Head of caudate nucleus (tissue), 42 donors: ENCODE measurements at places on chromosomes 13 and 19.

DNA sequence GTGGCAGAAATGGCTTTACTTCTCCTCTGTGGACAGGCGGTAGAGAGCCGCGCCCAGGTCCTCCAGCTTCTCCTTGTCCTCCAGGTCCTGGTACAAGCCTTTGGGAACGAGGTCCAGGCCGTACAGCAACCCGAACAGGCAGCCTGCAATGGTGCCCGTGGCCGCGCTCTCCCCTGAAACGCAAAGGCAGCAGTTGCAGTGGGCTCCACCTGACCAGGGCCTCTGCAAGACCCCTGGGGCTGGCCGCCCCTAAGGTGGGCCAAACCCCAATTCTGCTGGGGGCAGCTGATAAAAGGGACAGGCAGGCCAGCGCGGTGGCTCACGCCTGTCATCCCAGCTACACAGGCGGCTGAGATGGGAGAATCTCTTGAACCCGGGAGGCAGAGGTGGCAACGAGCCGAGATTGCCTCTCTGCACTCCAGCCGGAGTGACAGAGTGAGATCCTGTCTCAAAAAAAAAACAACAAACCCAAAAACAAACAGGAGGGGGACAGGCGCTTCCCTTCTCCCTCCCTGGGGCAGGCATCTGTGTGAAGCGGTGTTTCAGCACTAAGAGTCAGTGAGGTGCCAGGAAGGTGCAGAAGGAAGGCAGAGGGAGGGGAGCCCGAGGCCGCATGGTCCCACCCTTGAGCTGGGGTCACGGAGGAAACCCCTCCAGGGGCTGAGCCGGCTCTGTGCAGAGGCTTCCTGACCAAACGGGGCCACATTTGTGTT lies 30.3 kb downstream of the ADPRHL1 start:
- DNase-seq: no peak

GRCh38 chr13:48818495-48819356 lies 157.0 kb upstream of the FNDC3A start:
- DNase-seq: no peak

DNA sequence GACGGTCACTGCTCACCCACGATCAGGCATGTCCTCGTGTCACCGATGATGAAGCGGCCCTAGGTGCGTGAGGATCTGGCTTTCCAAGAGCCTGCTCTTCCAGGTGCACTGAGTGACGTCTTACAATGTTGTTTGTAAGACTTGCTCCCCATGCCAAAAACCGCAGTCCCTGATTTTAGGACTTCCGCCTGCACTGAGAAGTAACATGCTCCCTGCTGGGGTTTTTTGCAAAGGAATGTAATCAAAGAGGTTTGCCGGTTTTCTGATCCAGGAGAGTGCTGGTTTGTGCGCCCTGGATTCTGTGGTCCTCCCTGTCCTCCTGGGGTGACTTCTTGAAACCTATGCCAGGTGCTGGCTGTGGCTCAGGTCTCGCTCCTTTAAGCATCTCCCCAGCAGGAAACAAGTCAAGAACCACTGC lies 38.8 kb downstream of the MYO9B start:
- no peak for DNase-seq

DNA sequence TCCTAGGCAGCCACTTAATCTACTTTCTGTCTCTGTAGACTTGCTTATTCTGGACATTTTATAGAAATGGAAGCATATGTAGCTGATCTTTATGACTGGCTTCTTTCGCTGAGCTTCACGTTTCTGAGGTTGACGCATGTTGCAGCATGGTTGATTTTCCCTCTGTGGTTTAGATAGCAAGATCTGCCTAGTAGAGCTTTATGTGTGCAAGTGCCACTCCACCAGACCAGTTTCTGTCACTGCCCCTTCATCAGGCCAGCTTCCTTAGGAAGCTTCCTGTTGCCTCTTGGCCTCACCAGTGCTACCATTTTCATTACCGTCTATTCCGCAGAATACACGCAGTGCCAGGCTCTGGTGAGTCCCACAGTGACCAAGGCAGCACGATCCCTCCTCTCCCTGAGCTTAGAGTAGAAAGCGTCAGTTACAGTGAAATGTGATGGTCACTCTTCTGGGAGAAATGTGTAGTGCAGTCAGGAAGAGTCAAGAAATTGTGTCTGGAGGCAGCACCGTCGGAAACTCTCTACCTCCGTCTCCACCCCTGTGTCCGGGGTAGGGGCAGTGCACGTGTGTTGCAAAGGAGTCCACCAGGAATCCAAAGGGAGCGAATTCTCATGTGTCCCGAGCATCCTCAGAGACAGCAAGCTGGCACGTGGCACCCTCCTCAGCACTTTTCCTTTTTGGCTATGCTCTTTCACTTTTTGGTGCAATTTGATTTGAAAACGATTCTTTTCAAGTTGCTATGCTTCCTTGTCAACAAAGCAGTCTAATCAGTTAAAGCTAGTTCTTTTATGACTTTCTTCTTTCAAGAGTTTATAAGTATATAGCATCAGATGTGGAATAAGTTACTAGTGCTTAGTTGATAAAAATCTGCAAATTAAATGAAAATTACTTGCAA lies 45.4 kb upstream of the GPR183 start:
- no peak for DNase-seq

- no peak for DNase-seq
These were observed 28.6 kb downstream of the PRAM1 start for GRCh38 chr19:8473648-8474476.

GRCh38 chr19:11598103-11598483 lies 810 bp downstream of the ZNF627 start:
- DNase-seq: no peak

DNA sequence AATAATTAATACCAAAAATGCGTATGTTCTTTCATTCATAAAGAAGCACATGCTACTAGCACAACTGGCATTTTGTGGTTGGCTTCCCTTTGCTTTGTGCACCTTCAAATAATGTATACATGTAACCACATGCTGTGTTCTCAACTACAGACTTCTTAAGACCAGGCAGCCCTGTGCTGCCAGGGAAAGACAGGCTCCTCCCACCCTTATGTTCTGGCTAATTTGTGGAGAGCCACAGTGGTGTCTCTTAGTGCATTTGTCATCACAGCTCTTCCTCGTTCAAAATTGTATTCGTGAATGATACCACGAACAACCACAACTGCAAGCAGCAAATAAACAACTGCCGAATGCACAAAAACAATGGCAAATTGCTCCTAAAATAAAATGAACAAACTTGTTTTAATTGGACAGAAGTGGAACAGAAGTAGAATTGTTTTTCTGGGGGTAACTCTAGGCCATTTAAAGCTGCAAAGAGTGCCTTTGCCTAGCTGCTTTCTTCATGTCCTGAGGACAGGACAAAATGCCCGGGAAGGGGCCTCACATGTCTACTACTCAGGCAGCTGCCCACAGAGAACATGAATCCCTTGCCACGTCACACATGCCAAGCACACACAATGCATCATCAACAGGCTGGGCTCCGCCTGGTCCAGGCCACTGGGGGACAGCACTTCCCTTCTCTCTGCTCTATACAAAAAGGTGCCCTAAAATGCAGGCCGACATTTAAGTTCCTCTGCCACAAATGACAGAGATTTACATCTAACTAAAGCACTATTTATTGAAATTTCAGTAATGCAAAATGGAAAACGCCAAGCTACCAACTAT lies 21.7 kb downstream of the IRS2 start:
- no peak for DNase-seq

GRCh38 chr19:40663695-40664692 lies 26.5 kb downstream of the NUMBL start:
- DNase-seq: no peak

DNA sequence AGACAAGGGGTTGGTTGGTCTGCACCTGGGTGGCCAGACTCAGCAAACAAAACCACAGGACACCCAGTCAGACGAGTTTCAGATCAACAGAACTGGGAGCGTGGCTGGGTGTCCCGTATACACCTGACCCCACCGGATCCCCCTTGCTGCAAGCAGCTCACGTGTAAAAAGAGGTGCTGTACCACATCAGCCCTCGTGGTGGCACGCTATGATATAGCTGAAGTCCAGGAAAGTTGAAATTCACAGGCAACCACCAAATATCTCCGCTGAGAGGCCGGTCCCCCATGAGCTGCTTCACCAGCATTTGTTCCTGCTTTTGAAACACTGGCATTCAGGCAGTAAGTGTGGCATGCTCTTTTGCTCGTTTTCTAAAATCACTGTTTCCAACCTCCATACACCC lies 92.3 kb downstream of the TUBA3C start:
- DNase-seq: no peak

GRCh38 chr13:99158846-99159245 lies 41.8 kb upstream of the UBAC2 start:
- no peak for DNase-seq

- DNase-seq: no peak
These were observed 43.2 kb downstream of the FLT3 start for GRCh38 chr13:28056970-28057712.

DNA sequence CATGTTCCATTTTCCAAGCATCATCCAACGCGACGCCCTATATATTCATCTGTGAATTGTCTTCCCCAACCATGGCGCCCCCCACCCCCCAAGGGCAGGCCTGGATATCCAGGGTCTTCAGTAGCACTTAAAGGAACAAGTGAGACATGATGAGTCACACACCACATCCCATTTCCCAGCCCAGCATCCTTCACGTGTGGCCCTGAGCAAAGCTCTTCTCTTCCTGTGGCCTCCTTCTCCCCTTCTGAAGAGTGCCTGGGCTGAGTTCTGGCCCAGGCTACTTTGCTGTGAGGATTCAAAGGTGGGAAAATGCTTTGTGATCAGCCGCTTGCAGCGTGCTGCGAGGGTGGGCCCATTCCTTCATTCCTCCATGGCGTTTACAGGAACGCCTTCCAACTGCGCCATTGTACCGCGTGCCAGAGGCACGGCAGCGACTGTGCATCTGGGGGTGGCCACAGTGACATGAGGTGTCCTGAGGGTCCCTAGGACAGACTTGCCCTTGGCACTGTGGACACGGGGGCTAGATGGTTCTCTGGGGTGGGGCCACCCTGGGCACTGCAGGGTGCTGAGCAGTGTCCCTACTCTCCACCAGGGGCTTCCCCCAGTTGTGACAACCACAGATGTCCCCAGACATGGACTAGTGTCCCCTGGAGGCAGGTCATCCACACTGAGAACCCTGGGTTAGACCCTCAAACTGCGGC lies 11.7 kb downstream of the PLIN4 start:
- no peak for DNase-seq

- no peak for DNase-seq
These were observed 128.5 kb downstream of the ZNF675 start for GRCh38 chr19:23558541-23558940.

DNA sequence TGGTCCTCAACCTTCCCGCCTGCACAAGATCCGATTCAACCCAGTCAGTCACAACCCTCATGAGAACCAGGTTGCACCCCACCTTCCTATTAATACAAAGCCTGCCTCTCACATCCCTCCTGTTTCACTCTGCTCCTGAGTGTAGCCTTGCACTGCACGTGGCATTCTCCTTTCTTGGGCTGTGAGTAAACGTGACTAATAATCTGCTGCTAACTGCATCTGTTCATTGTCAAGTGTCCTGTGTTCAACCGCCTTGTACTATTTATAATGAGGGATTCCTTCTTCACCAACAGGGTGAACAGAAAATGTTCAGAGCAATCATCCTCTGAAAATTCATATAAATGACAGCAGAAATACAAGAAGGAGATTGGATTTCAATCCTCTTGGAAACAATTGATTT lies 1608.2 kb downstream of the SLITRK5 start:
- DNase-seq: no peak

DNA sequence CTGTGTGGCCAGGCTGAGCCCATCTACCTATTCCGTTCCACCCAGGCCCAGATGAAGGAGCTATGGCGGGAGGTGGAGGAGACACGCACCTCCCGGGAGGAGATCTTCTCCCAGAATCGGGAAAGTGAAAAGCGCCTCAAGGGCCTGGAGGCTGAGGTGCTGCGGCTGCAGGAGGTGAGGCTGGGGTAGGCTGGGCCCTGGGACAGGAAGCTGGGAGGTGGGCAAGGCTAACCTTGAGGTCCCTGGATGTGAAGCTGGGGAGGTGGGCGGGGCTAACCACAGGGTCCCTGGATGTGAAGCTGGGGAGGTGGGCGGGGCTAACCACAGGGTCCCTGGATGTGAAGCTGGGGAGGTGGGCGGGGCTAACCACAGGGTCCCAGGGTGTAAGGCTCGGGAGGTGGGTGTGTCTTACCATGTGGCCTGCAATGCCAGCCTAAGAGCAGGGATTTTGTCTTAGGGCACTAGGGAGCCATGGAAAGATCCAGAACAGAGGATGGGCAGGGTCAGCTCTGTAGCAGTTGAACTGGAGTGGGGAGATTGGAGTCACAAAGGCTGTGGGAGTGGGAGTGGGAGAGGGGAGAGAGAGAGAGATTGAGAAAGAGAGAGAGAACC lies 36.9 kb downstream of the KCNC3 start:
- no peak for DNase-seq

DNA sequence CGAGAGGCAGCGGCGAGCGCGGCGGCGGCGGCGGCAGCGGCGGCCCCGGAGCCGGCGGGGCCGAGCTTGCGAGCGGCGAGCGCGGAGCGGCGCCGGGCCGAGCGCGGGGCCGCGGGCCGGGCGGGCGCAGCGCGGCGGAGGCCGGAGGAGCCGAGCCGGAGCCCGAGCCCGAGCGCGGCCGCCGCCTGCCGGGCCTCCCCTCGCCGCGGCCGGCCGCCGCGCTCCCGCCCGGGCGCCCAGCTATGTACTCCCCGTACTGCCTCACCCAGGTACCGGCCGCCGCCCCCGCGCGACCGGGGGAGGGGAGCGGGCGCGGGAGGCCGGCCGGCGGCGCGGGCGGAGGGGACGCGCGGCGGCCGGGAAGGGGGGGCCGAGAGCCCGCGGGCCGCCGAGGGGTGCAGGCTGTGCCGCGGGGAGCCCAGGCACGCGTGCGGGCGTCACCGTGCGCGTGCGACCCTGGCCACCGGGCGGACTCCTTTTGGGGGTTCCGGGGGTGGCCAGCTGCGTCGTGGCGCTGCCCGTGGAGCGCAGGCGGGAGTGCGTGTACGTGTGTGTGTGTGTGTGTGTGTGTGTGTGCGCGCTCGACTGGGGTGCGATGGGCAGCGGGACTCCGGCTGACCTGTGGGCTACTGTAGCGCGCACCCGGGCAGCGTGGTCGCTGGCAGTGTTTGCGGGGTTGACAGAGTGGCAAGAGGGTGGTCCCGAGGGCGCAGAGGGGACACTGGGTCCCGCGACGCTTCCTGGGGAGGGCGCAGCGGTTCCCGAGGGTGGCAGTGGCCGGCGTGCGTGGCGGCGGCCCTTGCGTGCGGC lies 526 bp downstream of the NFIX start:
- no peak for DNase-seq

DNA sequence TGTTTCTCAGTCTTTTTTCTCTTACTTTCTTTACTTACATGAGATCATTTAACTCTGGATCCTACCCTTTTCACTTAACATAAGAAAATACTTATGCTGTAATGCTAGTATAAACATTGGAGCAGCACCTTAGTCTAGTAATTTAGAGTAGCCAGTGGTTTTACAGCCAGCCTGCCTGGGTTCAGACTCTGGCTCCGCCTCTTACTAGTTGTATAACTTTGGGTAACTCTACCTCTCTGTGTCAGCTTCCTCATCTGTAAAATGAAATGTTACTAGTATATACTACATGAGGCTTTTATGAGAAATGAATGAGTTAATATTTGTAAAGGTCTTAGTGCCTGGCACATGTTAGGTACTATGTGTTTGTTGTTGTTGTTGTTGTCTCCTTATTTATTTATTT lies 5.6 kb downstream of the CDADC1 start:
- no peak for DNase-seq
